ENCODE measurements at places on chromosomes 4 and X.

GRCh38 chr4:7876201-7876875 is 63.3 kb downstream of the AFAP1 start:
- DNase-seq = peak; percentile 3

DNA sequence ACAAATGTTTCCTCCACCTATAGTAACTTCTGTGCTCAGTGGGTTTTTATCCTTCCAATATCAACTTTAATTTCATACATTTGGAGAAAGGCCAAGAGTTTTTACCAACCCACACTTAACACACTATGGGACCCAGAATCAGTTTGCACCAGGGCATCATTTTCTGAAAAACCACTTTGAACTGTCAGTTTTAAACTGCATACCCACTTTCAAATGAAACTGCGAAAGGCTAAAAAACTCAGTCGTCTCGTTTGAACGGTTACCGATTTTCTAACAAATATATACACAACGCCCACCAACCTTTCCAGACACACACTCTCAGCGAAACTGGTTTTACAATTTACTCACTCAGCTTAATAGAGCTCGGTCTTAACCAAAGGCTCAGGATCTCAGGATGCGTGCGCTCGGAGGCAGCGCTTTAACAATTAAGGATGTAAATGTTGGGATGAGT is 376 bp downstream of the ABCG2 start:
- DNase-seq = no peak

- no peak for DNase-seq
Observed at GRCh38 chr4:153542834-153543233, 76.7 kb downstream of the TMEM131L start.

DNA sequence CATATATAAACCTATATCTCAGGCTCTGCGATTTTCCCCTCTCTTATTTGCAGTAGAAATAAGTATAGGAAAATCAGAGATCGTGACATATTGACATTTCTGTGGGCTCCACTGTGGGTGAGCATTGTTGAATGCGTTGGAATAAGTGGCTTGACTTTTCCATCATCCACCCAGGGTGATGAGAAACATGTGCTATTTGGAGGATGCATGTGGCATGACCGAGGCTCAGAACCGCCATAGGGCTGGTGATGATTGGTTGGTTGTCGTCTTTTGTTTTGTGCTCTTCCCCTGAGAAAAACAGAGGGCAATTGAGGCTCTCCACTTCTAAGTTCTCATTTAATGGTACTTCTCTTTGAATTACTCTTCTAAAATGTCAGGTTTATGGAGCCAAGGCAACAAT is 140.1 kb downstream of the MXRA5 start:
- DNase-seq = no peak

GRCh38 chr4:20253283-20253734 is 1.6 kb downstream of the SLIT2 start:
- no peak for DNase-seq

- no peak for DNase-seq
Observed at GRCh38 chr4:65023883-65024670, 614.8 kb upstream of the TECRL start.

- DNase-seq = no peak
Observed at GRCh38 chr4:101813604-101814003, 23.1 kb downstream of the BANK1 start.

DNA sequence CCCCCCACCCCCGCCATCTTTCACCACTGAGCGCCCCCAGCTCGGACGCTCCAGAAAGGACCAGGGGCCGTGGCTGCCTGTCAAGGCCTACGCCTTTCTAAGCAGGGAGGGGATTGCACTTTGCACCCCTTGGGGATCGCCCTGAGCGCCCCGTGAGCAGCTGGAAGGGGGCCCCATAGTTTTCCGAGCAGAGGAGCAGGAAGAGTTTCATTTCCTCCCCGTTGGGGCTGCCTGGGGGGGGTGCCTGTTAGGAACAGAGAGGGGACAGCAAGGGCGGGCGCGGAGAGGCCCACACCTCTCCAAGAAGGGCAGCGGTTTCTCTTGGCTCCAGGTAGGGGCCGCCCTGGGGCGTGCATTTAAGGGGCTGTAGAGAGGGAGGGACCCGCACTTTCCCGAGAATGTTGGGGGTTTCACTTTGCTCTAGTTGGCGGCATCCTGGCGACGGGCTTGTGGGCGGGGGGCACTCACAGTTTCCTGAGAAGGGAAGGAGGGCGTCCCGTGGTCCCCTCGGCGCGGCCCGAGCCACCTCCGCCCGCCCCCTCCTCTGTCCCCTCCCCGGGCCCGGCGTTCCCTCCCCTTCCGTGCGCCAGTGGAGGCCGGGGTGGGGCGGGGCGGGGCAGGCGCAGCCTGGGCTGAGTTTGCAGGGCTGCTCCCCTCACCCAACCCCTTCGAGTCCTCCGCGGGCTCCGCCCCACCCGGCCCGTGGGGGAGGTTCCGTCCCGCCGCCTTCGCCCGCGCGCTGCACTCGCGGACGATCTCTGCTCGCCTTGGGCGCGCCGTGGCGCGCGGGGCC is 82.3 kb upstream of the CD99 start:
- DNase-seq = peak; percentile 92

GRCh38 chrX:24513416-24513815 is 48.3 kb downstream of the PDK3 start:
- DNase-seq = no peak

GRCh38 chr4:166941629-166942028 is 292.7 kb downstream of the SPOCK3 start:
- DNase-seq = no peak

- no peak for DNase-seq
Observed at GRCh38 chr4:6728320-6729029, 12.5 kb downstream of the BLOC1S4 start.

GRCh38 chr4:97153042-97153441 is 990.2 kb downstream of the STPG2 start:
- peak; percentile 49 for DNase-seq

GRCh38 chr4:148054275-148054674 is 322.4 kb downstream of the ARHGAP10 start:
- no peak for DNase-seq

DNA sequence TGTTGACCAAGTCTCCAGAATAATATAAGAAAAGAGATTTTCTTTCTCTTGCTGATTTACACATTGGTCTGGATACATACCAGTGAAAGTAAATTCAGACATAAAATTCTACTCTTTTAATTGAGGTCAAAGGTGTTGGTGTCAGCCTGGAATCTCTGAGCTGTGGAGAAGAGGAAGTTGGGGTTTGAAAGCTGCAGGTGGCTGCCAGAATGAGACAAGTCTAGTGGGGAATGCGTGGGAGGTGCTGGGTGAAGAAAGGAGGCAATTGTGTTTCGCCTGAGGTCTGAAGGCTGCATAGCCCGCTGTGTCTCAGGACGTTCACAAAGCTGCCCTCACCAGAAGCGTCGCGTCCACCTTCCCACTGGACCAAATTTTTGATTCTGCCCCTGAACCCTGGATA is 31.2 kb downstream of the PHEX start:
- peak; percentile 11 for DNase-seq

DNA sequence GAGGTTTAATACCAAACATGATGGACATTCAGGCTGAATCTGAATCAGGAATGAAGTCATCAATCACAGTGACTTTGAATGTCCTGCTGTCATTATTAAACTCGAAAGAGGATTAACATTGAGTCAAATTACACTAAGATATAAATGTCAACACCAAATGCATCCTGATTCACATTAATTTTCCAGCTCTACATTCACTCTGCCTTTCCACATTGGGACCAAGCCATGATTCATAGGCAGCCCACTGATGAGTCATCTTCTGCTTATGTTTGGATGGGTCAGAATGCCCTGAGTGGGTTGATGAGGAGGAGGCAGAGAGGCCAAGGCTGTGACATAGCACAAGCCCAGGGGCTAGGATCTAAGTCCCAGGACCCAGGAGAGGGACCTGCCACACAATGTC is 247.6 kb upstream of the RPS6KA3 start:
- DNase-seq = peak; percentile 6

DNA sequence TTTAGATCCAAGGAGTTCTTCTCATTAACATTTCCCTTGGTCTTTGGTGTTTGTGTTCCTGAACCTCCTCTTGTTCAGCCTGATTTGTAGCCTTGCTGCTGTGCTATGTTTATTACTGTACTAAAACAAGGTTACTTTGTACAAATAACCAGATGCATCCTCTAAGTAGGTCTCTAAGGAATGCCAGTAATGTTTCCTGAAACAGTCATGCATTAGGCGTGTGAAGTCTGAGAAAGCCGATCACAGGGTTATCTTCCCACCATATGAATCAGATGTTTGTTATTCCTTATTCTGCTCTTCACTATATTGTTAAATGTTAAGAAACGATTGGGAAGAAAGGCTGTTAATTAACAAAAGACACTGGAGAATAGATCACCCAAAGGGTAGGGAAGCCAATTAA is 66.9 kb downstream of the GALNTL6 start:
- DNase-seq = no peak

DNA sequence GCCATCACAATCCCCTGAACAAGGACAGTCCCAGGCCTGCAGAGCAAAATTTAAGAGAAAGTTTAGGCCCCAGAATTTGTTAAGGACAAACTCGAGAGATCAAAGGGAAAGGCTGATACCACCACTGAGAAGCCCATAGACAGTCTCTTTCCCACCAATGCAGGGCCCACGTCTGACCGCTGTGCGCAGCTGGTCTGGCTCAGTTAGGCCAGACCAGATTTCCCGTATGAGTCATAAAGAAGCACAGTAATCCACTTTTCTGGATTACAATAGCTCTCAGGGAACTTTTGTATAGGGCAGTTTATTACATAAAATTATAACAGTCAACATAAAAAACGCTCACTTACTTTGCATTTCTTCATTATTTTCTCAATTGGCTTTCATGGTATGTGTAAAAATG is 259.5 kb downstream of the RCHY1 start:
- DNase-seq = no peak

DNA sequence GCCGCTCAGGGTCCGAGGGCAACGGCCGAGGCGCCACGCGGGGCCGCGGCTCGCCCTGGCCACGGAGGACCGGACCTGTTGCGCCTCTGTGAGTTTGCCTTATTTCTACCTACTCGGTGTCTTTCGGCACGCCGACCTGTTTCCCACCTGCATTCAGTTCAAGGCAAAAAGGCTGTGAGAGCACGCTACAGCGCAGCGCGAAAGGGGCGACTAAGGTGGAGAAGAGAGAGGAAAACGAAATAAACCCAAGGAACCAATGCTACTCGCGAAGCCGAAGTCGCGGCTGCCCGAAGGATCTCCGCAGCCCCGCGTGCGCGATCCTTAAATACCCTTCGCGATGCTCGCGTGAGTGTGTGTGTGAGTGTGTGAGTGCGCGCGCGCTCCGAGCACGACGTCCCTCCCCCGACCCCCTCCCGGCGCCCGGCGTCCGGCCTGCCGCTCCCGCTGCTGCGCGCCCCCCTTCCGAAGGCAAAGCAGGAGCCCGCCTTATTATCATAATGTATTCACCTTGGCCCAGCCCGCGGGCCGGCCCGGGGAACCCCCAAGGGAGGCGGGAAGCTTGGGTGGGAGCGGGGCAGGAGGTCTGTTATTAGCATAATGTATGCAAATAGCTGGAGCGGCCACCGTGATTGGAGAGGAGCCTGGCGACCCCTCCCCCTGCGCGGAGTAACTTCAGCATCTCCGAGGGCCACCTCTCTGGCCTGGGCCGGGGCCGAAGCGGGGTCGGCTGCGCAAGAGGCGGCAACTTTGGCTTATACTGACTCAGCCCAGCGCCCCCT is at the start of gene COL25A1:
Gene COL25A1, minus strand, starts transcription at position 298 of the 779 bp plus-strand sequence.
- no peak for DNase-seq

- no peak for DNase-seq
Observed at GRCh38 chr4:156725257-156725656, 246.3 kb downstream of the PDGFC start.

DNA sequence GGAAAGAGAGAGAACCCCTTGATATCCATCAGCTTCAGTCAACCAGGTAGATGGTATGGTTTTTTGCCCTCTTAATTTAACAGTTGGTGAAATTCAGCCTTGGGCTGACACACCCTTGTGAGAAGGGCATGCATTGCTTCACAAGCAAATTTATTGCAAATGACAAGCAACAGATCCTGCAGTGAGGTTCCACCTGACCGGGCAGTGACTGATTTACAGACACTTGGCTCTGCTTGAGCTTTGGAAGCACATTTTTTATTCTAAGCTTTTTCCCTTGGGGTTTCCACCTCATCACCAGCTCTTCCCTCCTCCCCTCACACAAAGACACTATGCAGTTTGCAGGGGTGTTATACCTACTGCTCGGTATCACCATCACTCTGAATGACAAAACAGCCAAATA is 28.3 kb upstream of the SERTM2 start:
- no peak for DNase-seq

DNA sequence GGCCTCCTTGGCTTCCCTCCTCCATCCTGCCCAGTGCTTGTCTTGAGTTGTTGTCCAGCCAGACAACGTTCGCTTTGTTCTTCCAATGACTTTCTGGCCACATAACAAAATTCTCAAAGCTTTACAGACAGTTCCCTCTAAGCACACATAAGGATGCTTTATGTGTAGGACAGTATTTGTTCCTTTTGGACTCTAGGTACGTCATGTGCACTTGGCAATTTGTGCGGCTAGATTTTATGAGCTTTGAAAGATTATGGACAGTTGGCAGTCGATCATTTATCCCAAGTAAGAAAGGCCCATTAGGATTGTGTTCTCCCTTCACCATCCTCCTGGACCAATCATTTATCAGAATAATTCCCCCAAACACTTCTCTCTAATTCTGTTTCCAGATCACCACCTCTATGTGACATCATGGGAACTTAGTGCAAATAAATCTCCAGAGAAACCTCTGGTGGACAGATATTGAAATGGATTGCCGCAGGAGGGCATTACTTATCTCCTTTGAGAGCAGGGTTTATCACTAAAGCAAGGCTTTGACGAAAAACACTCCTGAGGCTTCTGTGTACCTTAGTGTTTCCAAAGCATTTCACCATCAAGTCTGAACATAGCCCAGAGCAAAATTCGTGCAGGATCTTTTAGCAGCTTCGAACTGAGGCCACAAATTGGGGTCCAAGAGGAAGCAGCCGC is 77.4 kb upstream of the BMPR1B start:
- DNase-seq = no peak

- no peak for DNase-seq
Observed at GRCh38 chr4:182648766-182649165, 268.4 kb downstream of the DCTD start.

DNA sequence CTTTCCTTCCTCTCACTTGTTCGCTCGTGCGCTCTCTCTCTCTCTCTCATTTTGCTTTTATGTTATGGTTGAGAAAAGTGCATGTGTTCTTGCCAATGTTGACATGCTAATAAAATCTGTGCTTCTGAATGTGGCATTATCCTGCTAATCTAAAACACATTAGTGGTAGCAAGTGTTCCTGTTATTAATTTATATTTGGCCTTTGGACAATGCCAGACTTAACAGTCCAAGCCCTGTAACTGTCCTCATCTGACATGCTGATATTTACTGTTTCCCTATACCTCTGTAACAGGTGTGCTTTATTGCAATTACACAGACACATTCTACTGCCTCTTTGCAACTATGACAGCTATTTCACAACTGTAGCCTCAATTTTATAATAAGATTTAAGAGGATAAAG is 2.7 kb downstream of the PPARGC1A start:
- no peak for DNase-seq

- DNase-seq = no peak
Observed at GRCh38 chr4:40206426-40206825, 9.6 kb downstream of the RHOH start.

Measured in T47D (cell line).